ENCODE measurements at places on chromosomes 1 and 21.
A peak's percentile ranks its signal among the peaks of the same experiment; 100 is the strongest.

DNA sequence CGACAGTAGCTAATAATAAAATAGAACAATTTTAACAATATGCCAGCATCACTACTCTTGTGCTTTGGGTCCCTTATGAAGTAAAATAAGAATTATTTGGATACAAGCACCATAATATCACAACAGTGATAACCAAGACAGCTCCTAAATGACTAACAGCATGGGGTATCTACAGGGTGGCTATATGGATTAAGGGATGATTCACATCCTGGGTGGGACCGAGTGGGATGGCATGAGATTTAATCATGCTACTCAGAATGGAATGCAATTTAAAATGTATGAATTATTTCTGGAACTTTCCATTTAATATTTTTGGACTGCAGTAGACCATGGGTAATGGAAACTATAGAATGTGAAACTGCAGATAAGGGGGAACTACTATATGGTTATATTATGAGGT lies 28.1 kb upstream of the B3GALNT2 start:
- no peak for DNase-seq

DNA sequence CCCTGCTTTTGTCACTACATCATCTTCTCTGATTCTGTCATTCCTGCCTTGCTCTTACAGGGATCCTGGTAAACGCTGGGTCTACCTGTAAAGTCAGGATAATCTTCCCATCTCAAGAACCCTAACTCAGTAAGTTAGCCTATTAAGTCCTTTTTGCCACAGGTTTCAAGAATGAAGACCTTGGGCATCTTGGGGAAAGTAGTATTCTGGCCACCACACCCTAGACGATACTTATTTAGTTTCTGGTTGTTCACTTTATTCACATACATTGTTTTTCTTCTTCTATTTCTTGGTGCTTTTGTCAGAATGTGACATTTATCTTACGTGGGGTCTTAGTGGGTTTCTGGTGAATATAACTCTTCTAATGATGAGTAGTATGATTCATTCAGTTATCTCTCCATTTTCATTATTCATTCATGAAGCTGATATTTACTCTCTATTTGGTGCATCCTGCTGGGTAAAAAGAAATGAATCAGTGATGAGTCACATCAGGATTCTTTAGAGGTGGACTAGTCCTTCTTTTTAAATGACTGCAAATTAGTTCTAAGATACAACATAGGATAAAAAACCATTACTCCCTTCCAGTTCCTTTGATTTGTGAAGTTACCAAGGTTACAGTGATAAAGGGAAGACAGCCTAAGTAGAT lies 514.4 kb upstream of the B3GALT2 start:
- DNase-seq, result no peak

- DNase-seq, result no peak
These were observed 14.9 kb upstream of the CD1C start for GRCh38 chr1:158274797-158275196.

- DNase-seq, result no peak
These were observed 13.3 kb upstream of the RAB42 start for GRCh38 chr1:28578696-28579218.

DNA sequence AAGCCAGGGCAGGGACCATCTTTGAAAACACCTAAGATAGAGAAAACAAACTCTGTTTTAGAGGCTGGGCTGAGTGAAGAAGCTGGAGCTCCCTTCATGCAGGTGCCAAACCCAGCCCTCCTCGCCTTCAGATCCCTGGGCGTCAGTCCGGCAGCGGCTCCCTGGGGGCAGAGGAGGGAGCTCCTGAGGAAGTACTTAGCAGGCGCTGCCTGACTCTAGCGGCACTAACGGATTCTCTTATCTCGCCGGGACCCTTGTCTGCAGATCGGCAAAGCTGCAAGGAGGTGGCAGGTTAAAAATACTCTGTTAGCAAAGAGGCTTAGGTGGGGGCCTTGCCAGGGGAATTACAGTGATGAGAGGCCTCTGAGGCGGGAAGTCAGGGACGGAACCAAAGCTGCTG lies 79.6 kb downstream of the PLXNA2 start:
- no peak for DNase-seq

- DNase-seq, result no peak
These were observed 3.2 kb downstream of the LRRC42 start for GRCh38 chr1:53949023-53949990.

GRCh38 chr1:108502624-108503023 lies 52.5 kb downstream of the NBPF6 start:
- no peak for DNase-seq

DNA sequence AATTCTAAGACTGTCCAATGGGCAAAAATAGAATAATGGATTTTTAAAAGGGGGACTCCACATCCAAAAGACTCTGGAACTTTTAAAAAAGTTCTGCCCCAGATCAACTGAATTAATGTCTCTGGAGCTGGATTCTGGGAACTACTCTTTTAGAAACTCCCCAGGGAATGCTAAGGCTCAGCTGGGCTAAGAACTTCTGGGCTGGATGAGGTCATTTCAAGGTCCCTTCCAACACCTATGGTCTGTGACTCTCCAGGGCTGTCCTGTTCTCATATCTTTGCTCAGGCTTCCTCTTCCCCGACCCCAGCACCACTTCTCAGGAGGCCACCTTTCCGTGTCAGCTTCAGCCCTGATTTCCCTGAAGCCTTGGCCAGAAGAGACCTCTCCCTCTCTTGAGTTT lies 13.5 kb upstream of the PLA2G2C start:
- no peak for DNase-seq

DNA sequence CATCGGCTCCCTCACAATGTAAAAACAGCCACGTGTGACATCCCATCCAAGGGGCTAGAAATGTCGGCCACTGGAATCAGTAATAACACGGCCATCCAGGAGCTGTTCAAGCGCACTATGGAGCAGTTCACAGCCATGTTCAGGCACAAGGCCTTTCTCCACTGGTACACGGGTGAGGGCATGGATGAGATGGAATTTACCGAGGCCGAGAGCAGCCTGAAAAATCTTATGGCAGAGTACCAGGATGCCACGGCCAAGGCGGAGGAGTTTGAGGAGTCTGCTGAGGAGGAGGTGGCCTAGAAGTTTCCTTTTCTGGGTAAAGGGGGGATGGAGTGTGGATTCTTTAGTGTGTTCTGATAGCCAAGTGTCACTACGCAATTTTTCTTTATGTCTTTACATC lies 61.1 kb upstream of the MAP1LC3C start:
- DNase-seq, result no peak

GRCh38 chr1:216898801-216899200 lies 175.6 kb upstream of the ESRRG start:
- no peak for DNase-seq

DNA sequence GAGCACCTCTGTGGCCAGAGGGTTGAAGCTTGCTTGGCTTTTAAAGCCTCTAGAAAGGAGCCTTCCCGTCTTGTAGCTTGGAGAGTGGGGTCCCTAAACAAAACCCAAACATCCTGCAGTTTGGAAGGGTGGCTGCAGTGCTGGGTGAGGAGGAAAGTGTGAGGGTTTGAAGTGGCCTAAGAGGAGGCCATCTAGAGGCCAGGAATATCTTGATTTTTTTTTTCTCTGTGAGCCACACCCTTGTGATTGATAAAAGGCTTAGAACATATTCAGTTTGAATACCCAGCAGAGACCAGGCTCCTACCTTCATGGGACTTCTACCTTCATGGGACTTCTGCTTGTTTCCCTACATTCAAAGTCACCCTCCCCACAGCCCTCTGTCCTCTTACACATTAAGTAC lies 37.3 kb upstream of the PIGV start:
- DNase-seq, result no peak

- no peak for DNase-seq
These were observed 29.1 kb upstream of the GRHL3 start for GRCh38 chr1:24289937-24290595.

DNA sequence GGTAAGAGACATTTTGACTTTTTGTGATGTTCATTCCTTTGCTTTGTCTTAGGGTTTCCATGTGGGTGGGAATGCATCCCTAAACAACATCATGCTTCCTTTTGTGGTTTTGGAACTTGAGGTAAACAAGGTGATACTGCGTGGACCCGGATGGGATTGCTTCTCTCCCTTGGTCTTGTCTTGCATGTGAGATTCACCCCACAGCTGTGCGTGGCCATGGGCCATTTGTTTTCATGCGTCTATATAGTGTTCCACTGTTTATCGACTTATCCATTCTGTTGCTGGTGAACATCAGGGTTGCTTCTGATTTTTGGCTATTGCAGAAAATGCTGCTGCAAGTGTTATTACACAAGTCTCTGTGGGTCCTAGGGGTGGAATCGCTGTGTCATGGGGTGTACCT lies 21.1 kb downstream of the CRYAA start:
- peak; percentile 8 for DNase-seq

DNA sequence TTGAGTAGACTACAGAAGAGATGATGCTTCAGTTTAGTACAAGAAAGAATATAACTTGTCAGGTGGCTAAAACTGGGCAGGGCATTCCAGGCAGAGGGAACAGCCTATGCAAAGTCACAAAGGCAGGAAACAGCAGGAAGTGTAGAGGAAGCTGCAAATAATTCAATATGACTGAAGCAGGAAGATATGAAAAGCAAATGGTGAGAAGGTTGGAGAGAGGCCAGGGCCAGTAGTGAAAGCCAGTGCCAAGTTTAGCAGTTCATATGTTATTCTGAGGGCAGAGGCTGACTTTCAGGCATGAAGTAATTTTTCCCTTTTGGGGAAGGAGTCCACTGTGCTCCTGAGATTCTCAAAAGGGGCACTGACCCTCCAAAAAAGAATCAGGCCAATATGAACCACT lies 8.0 kb upstream of the YBX1 start:
- DNase-seq, result no peak

DNA sequence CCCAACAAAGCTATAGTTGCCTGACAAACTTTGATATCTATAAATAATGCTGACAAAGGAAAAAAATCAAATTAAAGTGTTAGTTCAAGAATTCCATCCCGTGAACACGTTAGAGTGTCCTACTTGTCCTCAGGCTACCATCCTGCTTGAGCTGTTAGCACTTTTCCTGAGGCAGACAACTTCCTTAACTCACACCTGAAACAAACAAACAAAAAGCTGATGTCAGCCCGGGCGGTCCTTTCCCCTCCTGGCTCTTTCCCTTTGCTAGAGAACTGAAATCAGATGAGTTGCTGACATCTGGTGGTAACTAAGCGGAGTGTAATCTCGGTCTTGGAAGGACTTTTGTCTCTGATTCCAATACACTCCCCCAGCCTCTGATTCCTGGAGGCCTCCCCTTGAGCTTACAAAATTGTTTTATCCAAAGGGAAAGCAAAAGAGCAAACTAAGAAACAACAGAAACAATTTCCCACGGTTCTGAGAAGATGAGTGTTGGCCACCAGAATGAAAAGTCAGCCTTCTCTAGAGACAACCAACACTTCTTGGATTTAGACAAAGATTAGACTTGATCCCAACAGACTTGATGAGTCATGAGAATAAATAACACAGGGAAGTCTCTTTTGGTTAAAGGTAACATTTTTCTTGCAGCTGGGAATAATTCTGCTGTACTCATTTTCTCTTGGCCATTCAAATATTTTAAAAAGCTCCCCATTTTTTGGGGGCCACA lies 135.4 kb downstream of the PROX1 start:
- no peak for DNase-seq

DNA sequence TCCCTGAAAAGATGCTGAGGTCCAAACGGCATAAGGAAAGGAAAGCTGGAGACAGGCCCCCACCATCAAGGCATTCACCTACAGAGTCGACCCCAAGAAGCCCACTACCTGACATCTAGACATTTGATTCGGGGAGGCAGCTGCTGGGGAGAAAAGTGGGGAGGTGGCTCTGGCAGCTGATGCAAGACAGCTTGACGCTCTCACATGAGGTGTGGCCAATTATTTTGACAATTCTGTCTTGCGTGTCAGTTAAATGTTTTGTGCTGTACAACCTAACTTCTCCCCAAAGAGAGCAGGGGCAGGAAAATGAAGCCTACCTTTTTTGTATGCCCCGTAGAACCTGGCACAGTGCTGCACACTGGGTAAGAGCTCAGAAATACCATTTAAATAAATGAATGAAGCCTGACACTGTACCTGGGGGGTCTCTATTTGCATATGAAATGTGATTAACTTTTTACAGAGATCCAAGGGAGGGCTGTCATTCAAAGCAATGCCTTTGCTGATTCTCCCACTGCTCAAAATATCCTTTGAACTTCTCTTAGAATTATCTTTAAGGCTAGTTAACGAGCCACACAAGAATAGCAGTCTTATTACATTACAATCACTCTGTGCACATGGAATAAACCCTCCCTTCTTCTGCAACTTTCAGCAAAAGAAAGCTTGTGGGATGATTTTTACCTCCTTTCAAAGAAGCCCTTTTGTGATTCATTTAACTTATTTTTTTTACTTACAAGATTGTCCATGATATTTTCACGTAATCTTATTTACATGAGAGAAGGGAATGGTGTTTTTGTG lies 163.2 kb downstream of the TNR start:
- no peak for DNase-seq

- no peak for DNase-seq
These were observed 66.1 kb downstream of the UBE2U start for GRCh38 chr1:64269558-64269884.

DNA sequence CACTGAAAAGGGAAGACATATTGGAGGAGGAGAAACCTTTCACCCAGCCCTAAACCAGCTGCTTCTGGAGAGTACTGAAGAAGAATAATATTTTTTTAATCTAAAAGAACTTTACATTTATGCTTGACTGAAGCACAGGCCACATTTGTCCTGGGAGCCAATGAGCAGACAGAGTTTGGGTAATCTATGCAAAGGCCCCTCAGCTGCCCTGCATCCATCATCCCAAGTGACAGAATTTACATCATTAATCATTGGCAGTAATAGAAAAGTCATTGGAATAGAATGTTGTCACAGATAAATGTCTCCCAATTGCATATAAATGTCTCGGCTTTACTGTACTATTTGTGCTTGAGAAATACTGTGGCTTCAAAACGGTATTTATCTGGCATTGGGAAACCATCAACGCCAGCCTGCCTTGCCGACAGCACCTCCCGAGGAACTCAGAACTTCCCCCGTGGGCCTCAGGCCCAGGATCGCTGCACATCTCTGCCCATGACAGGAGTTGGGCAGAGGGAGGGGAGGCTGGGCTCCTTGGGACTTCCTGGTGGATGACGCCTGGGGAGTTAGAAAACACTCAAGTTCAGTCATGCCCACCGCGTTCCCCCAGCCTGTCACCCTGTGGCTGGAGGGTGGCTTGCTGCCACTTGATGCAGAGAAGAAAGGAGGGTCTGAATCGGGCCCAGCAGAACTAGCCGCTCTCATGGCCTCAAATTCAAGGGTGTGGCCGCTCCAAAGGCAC lies 133.1 kb downstream of the CAMTA1 start:
- no peak for DNase-seq

- no peak for DNase-seq
These were observed 5.7 kb downstream of the BCAR3 start for GRCh38 chr1:93675931-93676330.
